ENCODE measurements at places on chromosomes 7 and 10. TPM values are rescaled to one million over a fixed set of nuclear protein-coding genes. Genes with fewer than 3 reads are reported as not detected.

Gene PFKFB3
- total RNA-seq = 34.2 TPM

DNA sequence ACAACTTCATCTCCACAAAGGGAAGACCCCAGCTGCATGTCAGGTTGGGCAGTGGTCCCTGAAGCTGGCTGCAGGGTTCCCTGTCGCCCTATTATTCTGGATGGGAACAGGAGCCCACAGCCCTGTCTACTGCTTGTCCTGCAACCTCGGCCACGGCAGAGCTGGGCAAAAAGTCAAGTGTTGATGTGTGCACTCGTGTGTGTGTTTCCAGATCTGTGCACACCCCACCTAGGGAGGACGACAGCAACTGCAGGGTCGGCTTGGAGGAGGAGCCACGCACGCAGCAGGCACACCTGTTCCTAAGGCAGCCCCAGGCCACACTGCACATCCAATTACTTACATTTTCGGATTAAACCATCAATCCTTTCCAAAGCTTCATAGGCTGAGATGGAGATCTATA is 23.6 kb downstream of the PITRM1 start:
- no peak for DNase-seq

GRCh38 chr7:18117482-18117881 is 89.8 kb upstream of the PRPS1L1 start:
- no peak for DNase-seq

GRCh38 chr7:82036146-82036886 is 266.5 kb upstream of the HGF start:
- DNase-seq = no peak

GRCh38 chr7:1925349-1925748 is 255.3 kb downstream of the ELFN1 start:
- DNase-seq = no peak

DNA sequence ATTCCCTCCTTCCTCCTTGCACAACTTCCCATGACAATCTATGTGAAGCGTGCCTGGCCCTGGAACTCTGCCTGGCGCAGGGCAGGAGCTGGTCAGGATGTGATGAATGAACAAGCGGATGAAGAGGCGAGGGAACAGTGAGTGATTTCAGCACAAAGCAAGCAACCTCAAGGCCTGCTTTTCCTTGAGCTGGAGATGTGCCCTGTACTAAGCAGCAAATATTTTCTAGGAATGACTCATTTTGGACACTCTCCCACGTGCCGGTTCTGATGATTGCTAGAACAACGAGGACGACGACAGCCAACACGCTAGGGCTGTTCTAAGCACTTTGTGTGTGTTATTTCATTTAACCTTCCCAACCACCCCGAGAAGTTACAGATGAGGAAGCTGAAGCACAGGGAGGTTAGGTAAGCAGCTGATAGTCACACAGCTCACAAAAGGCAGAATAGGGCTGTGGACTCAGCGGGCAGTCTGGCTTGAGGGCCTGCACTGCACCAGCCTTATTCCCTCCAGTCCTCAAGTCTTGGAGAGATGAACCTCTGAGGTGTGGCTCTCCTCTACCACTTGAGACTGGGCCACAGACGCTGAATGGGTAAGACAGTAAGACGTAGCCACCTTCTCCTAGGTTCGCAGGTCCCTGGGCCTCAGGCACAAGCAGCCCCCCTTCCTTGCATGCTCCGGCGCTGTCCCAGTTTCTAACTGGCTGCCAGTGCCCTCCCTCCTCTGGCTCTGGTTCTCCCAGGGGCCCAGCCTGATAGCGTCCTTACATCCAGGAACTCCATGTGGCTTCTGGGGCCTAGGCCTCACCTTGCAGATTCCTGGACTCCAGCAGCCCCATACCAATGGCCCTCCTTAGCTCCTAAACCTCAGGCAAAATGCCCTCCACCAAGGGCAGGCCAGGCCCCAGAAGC is 59.0 kb downstream of the YKT6 start:
- DNase-seq = no peak

GRCh38 chr7:132075515-132075914 is 500.8 kb downstream of the PLXNA4 start:
- DNase-seq = no peak
